GM10248 (cell line): ENCODE measurements at places on chromosomes 11 and 22.

GRCh38 chr11:48013269-48013901, 33.0 kb downstream of the PTPRJ start:
- DNase-seq: peak; percentile 49

- DNase-seq: no peak
These were observed 7.9 kb downstream of the TMEM258 start for GRCh38 chr11:61784506-61784805.

- no peak for DNase-seq
These were observed 113.8 kb upstream of the SORL1-AS1 start for GRCh38 chr11:121566279-121567168.

GRCh38 chr11:132992838-132993631, 539.3 kb downstream of the OPCML start:
- no peak for DNase-seq

DNA sequence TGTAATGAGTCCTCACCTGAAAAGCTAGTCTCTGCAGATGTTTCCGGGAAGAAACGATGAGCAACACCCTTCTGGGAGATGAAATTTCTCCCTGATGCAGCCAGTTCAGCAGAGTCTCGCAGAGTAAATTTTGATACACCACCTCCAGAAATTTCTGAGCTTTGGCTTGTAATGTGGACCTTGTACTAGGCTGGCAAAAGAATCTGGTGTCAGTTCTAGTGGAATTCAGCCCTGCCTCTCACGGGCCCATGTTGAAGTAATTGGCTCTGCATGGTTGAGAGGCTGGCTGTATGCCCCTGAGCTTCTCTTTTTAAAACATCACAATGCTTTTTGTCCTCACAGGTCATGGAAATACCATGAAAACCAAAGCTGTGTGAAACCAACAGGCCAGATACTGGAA, at the start of gene GLYAT:
Gene GLYAT, minus strand, starts transcription at position 125 of the 400 bp plus-strand sequence. CDS start 7,447 bp downstream, outside the sequence.
- no peak for DNase-seq
